Lung (tissue), 17 donors: ENCODE measurements at places on chromosomes 2 and 18. TPM values are rescaled to one million over a fixed set of nuclear protein-coding genes. Genes with fewer than 3 reads are reported as not detected.

DNA sequence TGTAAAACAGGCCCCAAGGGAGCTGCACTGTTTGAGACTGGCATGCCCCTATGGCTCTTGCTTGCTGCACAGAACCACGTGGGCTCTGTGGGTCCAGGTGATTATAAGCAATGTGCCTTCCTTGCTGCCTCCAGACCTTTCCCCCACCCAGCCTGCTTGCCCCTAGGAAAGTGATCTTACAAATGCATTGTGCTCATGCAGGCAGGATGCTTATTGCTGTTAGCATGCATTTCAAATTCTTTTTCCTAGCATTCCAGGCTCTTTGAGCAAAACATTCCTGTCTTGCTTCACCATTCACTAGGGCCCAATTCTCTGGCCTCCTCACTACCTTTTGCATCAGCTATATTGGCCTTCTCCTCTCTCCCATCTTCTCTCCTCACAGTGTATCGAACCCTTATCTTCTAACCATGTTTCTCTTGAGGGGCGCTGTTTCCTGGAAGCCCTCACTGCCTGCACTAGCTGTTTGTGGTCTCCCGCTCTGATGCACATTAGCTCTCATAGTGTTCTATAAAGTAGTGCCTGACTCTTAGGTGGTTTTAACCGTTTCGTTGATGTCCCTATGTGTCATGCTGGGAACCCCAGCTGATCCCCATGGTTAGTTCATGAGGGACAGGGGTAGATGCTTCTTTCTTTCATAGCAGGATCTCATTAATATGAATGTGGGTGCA is 152.9 kb upstream of the EPAS1 start:
- DNase-seq = no peak
- H3K36me3 ChIP-seq = no peaks in the 10 kb centered on the region

DNA sequence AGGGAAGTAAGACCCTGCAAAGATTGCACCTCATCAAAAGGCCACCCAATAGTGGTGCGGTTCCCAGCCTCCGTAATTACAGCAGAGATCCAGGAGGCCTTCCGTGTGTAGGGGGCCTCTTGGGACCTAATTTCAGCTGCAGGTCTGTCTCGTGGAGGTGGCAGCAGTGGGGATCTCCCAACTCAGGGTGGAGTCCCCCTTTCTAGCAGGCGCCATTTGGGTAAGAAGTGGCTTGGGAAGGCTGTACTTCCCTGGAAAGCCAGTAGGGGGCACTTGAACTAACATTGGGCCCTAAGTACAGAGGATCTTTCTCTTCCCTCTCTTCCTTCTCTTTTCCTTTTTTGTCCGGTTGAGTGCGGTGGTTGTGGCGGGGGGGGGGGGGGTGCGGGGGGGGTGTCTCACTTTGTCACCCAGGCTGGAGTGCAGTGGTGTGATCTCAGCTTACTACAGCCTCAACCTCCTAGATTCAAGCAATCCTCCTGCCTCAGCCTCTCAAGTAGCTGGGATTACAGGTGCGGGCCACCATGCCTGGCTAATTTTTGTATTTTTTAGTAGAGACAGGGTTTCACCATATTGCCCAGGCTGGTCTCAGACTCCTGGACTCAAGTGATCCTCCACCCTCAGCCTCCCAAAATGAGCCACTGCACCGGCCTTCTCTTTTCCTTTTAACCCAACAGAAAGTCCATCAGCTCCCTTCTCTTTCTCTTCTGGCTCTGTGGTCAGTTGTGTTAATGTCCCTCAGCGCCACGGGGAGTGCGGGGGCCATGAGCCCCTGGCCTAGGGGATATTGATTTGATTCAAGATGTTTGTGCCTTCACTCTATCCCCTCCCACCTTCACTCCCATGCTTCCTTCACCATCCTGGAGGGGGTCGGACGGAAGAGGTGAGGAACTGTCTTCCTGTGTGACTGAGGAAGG is 32.0 kb downstream of the CENPO start:
- H3K4me3 ChIP-seq = no peak overlapping the region
- no peak for DNase-seq
- H3K4me1 ChIP-seq = peaks cover 10% of the 10 kb centered on the region

GRCh38 chr18:59994357-59994756 is 94.6 kb downstream of the PMAIP1 start:
- no peak overlapping the region for H3K4me3 ChIP-seq
- H3K4me1 ChIP-seq = no peaks in the 10 kb centered on the region
- H3K27ac ChIP-seq = no peak overlapping the region
- no peak for DNase-seq

The DNER gene
- 5.8 TPM for total RNA-seq

The PUS10 gene
- 7.5 TPM for total RNA-seq
